NCI-H345 (cell line): ENCODE measurements at places on chromosomes 11 and 22.

DNA sequence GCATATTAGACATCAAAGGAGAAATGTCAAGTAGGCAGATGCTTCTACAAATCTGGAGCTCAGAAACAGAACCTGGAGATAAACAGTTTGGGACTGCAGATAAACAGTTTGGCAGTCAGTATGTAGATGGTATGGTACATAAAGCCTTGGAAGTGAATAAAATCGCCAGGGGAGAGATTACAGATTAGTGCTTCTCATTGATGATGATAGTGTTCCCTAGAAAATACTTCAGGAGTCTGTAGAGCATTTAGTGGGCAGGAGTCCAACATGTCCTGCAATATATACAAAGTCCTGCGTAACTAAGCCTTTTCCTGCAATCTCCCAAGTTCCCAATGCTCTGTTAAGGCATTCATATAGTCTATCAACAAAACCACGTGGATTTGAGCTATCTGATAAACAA lies 35.2 kb downstream of the NARS2 start:
- DNase-seq, result no peak

GRCh38 chr22:48942698-48943566 lies 884.7 kb downstream of the BRD1 start:
- DNase-seq, result no peak

DNA sequence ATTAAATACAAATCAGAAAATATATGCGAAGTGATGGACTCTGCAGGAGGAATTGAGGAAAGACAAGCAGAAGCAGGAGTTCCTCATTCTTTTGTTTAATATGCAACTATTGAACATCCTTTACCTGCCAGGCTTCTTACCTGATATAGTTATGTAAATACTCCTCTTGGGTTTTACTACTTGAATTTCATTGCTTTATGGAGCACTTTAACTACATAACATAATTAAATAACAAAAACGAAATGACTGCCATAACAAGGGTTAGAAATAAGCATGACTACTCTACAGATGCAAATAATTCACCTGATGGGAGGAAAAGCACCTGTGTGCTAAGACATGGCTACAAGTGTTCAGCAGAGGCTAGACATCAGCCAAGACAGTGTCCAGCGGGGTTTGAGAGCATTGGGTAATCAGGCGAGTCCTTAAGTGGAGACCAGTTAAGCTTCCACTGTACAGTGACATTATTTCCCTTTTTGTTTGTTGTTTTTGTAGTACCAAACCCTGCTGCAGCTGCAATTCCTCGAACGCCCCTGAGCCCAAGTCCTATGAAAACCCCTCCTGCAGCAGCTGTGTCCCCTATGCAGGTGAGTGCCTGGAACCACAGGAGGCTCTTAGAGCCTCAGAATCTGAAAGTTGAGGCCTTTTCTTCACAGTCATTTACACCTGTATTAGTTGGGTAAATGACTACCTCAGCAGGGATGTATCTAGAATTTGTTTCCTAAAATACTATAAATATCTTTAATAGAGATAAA lies 67.4 kb downstream of the SPECC1L start:
- DNase-seq, result no peak

GRCh38 chr22:44918166-44918924 lies 91.5 kb downstream of the PHF21B start:
- DNase-seq, result no peak

DNA sequence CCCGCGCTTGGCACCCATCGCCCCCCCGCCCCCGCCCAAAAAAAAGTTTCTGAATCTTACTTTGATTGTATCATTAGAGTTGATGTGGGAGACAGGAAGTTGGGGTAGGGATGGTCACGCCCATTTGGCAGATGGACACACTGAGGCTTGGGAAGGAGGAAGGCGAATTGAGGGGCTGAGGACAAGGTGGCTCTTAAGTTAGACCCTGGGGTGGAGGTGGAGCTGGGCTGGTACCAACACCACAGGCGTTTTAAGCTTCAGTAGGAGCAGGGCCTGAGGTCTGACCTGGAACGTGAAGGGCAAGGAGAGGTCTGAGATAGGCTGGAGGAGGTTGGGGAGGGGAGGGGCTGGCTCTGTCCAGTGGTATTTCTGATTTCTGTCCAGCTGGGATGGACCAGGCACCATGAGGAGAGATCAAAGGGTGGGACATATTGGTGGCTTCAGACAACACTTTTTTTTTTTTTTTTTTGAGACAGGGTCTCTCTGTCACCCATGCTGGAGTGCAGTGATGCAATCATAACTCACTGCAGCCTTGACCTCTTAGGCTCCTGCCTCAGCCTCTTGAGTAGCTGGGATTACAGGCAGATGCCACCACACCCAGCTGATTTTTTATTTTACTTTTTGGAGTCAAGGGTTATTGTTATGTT lies 799 bp upstream of the CDC42BPG start:
- no peak for DNase-seq

DNA sequence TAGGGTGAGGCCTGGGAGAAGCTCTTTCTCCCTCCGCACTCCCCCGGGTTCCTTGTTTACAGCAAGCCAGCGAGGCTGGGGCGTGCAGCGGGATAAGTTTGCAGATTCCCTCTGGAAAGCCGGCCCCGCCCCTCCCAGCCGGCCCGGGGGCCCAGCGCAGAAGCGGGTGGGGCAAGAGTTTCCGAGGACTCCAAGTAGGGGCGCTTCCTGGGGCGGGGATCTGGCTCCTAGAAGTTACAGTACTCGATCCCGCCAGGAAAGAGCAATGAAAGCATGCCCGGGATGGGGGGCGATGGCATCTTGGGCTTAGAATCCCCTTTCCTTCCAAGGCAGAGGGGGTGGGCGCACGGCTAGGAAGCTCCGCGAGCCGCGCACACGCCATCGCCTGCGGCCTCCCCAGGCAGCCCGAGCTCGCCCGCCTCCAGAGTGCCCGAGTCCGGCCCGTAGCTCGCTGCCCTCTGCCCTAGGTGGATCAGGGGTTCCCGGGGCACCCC lies 385 bp downstream of the TST start:
- DNase-seq, result no peak

DNA sequence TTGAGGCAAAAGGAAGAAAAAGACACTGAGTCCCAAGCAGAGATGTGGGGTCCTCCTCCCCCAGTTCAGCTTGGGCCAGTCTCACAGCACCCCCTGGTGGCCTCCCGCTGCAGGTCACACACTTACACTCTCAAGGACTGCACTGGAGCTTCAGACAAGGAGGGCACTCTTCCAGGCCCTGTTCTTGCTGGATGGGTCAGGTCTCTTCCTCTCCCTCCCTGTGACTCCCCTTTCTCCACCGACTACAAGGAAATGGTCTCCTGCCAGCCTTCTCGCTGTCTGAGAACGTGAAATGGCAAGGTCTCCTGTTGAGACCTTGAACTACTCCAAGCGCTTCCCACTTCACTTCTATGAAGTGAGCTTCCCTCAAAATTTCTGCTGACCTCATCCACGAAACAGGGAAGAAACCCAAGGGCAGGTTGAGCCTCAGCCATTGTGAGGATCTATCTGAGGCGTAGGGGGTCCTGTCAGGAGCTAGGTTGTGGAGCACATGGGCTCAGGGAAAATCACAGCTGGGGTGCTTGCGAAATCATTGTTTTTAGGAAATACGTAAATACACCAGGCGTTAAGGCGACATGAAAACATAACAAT lies 11.2 kb upstream of the IGLL1 start:
- peak; percentile 58 for DNase-seq

DNA sequence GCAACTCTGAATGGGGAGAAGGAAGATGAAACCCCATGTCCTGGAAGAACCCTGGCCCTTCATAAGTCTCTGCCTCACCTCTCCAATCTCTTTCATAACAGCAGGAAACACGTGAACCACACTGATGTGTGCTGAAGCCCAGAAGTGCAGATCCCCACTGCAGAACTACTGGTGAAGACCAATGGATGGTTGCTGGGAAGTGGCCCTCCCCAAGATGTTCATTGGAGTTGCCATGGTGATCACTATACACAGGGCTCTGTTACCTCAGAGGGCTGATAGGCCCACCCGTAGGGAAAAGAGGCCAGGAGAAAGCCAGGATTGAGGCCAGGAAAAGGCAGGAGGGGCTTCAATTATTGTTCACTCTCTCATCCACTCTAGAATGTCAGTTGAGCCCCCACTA lies 11.6 kb downstream of the TST start:
- no peak for DNase-seq

GRCh38 chr11:37613031-37613430 lies 1015.0 kb upstream of the RAG2 start:
- DNase-seq, result no peak

DNA sequence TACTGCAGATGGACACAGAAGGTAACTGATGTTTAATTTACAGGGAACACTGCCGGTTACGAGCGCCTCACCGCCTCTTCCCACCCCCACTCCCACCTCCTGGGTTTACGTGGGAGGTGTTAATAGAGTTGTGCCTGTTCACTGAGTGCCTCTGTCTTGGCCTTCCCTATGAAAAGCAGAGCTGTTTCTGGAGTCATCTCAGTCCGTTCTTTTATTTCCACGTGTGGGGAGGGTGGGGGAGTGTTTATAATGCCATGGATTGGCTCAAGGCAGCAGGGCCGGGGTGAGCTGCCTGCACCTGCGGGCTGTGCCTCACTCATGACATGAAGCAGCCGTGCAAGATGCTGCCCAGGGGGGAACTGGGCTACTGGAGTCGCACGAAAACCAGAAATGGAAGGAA lies 322.7 kb downstream of the CADM1 start:
- DNase-seq, result no peak

DNA sequence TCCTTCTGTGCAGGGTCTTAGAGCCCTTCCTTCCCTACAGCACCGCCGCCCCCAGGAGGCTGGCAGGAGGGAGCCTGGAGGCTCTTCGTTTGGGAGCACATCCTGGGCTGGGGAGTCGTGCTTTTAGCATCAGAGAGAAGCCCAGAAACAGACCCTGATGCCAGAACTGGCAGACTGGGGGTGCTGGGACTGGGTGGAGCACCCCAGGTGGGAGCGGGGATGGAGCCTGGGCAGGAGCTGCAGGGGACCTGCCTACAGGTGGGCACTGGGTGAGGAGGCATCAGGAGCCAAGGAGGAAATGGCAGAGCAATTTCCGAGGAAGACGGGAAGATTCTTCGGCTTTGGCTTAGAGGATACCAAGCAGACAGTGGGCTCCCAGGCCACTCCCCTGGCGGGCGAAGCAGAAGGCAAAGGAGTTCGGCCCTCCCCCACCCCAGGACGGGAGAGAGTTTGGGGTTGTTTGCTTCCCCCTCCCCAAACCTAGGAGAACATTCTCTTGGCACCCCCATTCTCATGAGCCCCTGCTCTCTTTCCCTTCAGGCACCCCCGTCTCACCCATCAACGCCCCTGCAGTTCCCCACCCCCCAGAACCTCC lies 1.1 kb downstream of the SYT7 start:
- no peak for DNase-seq

DNA sequence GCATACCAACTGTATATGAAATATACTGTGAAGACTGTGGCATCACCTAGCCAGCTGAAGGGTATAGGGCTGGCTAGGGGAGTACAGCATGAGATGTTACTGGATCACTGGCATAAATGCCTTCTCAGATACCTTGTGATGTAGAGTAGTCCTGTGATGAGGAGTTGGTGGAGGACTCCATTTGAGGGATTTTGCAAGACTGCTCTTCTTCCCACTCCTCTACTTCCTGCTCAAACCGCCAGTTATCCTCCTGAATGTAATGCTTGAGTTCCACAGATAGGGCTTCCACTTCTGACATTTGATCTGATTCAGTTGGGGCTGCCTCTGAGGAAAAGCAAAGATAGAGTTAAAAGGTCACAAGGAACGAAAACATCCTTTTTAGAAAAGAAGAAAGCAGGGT lies 29.3 kb downstream of the CLDN25 start:
- no peak for DNase-seq
